ENCODE measurements at places on chromosomes 3 and 15. TPM values are rescaled to one million over a fixed set of nuclear protein-coding genes. Genes with fewer than 3 reads are reported as not detected.

DNA sequence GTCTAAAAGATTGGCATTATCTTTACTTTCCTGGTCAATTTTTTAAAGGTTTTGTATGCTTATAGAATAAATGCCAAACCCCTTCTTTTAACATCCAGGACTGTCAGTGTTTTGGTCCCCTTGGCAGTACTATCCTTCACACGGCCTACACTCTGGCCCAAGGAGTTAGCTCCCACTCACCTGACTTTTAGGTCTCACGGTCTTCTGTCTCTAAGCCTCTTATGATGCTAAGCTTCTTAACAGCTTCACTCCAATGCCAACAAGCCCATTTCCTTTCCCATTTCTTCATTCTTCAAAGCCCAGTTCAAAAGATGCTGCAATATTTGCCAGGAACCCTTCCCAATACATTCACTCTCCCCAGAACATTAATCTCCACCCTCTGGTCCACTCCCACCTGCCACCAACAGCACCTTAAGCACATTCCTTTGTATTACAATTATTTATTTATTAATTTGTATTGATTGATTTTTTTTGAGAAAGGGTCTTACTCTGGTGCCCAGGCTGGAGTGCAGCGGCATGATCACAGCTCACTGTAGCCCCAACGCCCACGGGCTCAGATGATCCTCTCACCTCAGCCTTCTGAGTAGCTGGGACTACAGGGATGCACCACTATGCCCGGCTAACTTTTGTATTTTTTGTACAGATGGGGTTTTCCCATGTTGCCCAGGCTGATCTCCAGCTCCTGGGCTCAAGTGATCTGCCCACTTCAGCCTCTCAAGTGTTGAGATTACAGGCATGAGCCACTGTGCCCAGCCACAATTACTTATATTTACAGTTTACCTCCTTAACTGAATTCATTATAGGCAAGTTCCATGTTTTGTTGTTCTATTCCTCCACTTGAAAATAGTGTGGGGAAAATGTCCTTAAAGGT lies 27.8 kb downstream of the IFT80 start:
- no peaks in the 10 kb centered on the region for H3K27me3 ChIP-seq
- no peak overlapping the region for H3K4me3 ChIP-seq
- H3K36me3 ChIP-seq, result peaks cover 8% of the 10 kb centered on the region
- no peak overlapping the region for H3K27ac ChIP-seq

The LRRIQ4 gene
- total RNA-seq, result not detected

DNA sequence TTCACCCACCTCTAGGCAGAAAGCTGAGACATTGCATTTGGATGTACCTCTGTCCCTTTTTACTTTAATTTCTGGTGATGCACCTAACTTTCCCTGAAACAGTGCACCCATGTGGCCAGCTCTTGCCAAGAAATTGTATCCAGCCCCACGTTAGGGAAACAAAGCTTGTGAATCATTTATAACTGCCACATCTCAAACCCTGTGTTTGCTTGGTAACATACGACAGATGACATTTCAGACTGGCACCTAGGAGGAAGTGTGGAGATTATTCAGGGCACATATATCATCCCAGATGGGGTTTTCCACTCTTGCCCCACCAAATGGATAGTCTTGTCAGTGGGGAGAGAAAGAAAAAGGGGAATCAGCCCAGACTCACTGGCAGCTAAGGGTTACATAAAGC lies 2.1 kb downstream of the CYB561D2 start:
- H3K36me3 ChIP-seq, result peaks cover 2% of the 10 kb centered on the region
- H3K27me3 ChIP-seq, result no peaks in the 10 kb centered on the region
- no peak overlapping the region for H3K4me3 ChIP-seq

DNA sequence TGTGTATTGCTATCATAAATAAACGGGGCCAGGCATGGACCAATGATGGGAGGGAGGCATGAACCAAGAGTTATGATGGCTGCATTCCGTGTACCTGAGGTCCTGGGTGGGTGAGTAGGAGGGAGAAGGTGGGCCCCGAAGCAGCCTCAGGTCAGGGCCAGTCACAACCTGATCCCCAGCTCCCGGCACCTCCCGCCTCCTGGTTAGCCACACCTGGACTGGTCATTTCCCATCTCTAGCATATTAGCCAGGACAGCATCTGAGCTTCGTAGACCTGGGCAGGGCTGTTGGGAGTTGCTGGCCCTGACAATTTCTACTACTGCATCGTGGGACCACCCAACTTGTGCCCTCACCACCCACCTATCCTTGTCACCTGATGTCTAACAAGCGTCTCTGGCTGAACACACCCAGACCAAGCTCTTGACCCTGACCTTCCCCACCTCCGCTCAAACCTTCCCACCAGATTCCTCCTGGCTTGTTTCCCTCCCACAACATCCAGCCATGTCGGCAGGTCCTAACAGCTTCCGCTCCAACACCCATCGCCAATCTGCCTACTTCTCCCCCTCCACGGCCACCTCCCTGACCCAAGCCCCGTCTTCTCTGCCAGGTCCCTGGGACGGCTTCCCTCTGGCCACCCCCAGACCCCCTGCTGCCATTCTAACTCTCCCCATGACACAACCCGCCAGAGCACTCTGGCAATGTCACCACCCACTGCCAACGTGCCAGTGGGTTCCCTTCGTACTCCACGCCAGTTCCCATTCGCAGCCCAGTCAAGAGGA lies 133.8 kb upstream of the IQSEC1 start:
- DNase-seq, result no peak
- no peaks in the 10 kb centered on the region for H3K36me3 ChIP-seq
- H3K4me1 ChIP-seq, result no peaks in the 10 kb centered on the region

DNA sequence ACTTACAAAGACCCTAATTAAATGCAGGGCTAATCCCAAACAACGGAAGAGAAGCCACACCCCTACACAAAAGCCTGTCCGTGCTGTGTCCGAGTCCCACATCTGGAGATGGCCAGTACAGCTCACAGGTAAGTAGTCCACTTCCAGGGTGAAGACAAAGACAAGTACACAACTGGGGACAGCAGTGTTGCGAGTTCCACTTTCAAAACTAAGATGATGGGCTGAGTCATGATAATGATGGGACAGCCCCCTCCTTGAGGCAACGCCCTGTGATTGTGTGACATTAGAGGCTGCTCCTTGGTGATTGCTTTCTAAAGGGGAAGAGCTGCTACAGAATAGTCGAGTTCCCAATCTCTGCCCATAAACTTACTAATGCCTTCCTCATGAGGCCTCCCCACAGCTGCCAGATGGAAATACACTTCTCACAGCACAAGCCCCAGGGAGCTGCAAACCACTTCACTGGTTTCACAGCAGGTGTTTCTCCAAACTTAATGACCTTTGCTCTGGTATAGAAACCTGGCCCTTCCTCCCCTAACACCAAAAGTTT lies 27.6 kb downstream of the RFT1 start:
- H3K36me3 ChIP-seq, result no peaks in the 10 kb centered on the region
- no peaks in the 10 kb centered on the region for H3K4me1 ChIP-seq
- no peak overlapping the region for H3K4me3 ChIP-seq
- H3K27me3 ChIP-seq, result no peaks in the 10 kb centered on the region

The CACNA2D3 gene
- total RNA-seq, result 0.41 TPM

DNA sequence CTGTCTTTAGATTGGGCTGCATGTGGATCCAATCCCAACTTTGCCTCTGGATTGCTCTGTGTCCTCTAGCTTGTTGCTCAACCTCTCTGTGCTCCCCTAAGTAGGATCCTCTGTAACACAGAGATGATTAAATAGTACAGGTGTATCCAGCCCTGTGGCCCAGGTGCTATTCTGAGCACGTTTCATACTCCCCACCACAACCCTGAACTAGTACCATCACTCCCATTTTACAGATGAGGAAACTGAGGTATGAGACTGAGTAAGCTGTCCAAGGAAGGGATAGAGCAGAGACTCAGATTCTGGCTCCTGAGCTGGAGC lies 7.2 kb downstream of the ISG20 start:
- no peak overlapping the region for H3K27ac ChIP-seq
- H3K36me3 ChIP-seq, result no peaks in the 10 kb centered on the region
- no peak for DNase-seq
- no peak overlapping the region for H3K4me3 ChIP-seq
- H3K4me1 ChIP-seq, result peaks cover 6% of the 10 kb centered on the region
- H3K27me3 ChIP-seq, result no peaks in the 10 kb centered on the region

DNA sequence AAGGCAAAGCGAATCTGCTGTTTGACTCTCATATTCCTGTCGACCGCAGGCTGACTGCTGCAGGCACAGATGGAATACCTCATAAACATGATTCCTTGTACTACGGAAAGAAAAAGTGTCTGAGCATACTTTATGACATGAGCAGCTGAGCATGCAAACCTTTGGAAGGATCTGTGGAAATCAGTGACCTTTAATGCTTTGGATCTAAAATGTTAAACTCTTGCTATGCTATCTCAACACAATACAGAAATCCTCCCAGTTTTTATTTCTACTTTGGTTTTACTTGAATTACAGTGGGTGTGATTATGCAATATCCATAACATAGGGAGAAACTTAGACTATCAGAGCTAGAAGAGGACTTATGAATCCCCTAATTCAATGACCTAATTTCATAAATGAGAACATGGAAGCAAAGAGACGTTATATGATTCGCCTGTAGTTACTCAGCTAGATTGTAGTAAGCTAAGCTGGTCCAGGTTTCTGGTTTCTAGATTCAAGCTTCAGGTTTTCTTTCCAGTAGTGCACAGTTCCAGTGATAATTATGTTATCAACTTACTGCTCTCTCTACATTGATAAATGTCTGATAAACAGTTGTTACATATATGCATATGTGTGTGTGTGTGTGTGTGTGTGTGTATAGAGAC lies 127.6 kb upstream of the GBE1 start:
- H3K36me3 ChIP-seq, result no peaks in the 10 kb centered on the region
- no peaks in the 10 kb centered on the region for H3K27me3 ChIP-seq
- no peak for DNase-seq
- no peaks in the 10 kb centered on the region for H3K4me1 ChIP-seq
- no peak overlapping the region for H3K27ac ChIP-seq
- H3K4me3 ChIP-seq, result no peak overlapping the region

- peaks cover 3% of the 10 kb centered on the region for H3K27me3 ChIP-seq
- no peaks in the 10 kb centered on the region for H3K4me1 ChIP-seq
- H3K27ac ChIP-seq, result no peak overlapping the region
- no peak overlapping the region for H3K4me3 ChIP-seq
Measured at GRCh38 chr15:42069496-42070278, 24.7 kb downstream of the PLA2G4D start.

DNA sequence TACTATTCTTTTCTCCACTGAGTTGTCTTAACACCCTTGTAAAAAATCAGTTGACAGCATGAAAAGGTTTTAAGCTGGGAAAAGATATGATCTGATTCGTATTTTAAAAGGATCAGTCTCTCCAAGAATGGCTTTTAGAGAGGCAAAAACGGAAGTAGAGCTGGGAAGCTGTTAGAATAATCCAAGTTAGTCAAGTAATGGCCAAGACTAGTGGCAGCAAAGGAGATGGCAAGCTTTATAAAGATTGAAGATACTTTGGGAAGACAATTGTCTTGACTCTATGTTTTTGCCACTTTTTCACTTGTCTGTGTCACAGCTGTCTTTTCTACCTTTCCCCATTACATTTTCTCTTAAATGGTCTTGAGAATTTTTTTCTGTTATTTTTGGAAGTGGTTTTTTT lies 243.5 kb upstream of the MANF start:
- H3K4me3 ChIP-seq, result no peak overlapping the region
- DNase-seq, result no peak
- H3K27me3 ChIP-seq, result no peaks in the 10 kb centered on the region
- H3K4me1 ChIP-seq, result no peaks in the 10 kb centered on the region
- H3K36me3 ChIP-seq, result no peaks in the 10 kb centered on the region
- H3K27ac ChIP-seq, result no peak overlapping the region

The ARIH1 gene
- total RNA-seq, result 192 TPM

The HRH1 gene
- 4.6 TPM for total RNA-seq

The ZNF710 gene
- total RNA-seq, result 15.8 TPM

The PDCD10 gene
- 83.5 TPM for total RNA-seq

The GRM7 gene
- not detected for total RNA-seq

GRCh38 chr15:38707802-38708671 lies 143.4 kb upstream of the RASGRP1 start:
- H3K4me1 ChIP-seq, result no peaks in the 10 kb centered on the region
- H3K27me3 ChIP-seq, result peaks cover 2% of the 10 kb centered on the region
- no peak for DNase-seq
- no peak overlapping the region for H3K27ac ChIP-seq

- no peak overlapping the region for H3K4me3 ChIP-seq
- peak overlapping the region; percentile 44 for H3K27ac ChIP-seq
- DNase-seq, result no peak
- H3K36me3 ChIP-seq, result no peaks in the 10 kb centered on the region
Measured at GRCh38 chr3:184005941-184006507, 11.7 kb downstream of the ABCC5 start.

DNA sequence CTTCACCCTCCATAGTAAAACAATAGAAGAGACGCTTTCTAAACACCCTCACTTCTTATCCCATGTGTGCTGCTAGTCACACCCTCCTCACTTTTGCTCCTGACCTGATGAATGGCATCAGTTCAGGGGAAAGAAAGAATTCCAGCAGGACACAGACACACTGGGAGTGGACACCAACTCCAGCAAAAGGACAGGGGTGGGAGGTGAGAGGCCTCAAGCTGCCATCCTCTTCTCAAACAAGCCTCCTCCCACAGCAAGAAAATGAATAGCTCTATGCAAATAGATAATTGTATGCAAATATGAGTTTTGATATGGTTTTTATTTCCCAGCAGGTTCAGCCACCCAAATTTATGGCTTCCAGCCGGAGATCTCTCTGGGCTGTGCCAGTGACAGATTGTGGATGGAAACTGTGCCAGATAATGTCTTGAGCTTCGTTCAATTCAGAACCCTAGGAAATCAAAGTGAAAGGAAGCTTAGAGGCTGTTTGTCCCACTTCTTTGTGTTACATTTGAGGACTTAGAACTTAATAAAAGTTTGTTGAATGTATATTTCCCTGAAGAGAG lies 209.3 kb upstream of the PPP2R3A start:
- H3K27me3 ChIP-seq, result peaks cover 6% of the 10 kb centered on the region
- H3K4me3 ChIP-seq, result no peak overlapping the region
- no peaks in the 10 kb centered on the region for H3K36me3 ChIP-seq
- DNase-seq, result no peak

- H3K27me3 ChIP-seq, result peaks cover 8% of the 10 kb centered on the region
- DNase-seq, result no peak
- no peak overlapping the region for H3K27ac ChIP-seq
- H3K4me1 ChIP-seq, result no peaks in the 10 kb centered on the region
- H3K36me3 ChIP-seq, result no peaks in the 10 kb centered on the region
Measured at GRCh38 chr3:169699536-169700050, 36.1 kb upstream of the MECOM start.

GRCh38 chr3:46090161-46090591 lies 62.9 kb upstream of the XCR1 start:
- no peak for DNase-seq
- no peaks in the 10 kb centered on the region for H3K27me3 ChIP-seq
- H3K4me1 ChIP-seq, result no peaks in the 10 kb centered on the region
- H3K4me3 ChIP-seq, result no peak overlapping the region
- H3K36me3 ChIP-seq, result no peaks in the 10 kb centered on the region

The TMED3 gene
- total RNA-seq, result 137 TPM

The CHD2 gene
- total RNA-seq, result 81.8 TPM

The CFAP100 gene
- not detected for total RNA-seq

The MED12L gene
- total RNA-seq, result 2.8 TPM

The GOLGA6A gene
- total RNA-seq, result 0.05 TPM

Data from Panc1 (cell line).